ENCODE measurements at places on chromosomes 11 and 22.
A peak's percentile ranks its signal among the peaks of the same experiment; 100 is the strongest.

- DNase-seq, result no peak
These were observed 15.7 kb downstream of the GRIK4 start for GRCh38 chr11:120527111-120527761.

DNA sequence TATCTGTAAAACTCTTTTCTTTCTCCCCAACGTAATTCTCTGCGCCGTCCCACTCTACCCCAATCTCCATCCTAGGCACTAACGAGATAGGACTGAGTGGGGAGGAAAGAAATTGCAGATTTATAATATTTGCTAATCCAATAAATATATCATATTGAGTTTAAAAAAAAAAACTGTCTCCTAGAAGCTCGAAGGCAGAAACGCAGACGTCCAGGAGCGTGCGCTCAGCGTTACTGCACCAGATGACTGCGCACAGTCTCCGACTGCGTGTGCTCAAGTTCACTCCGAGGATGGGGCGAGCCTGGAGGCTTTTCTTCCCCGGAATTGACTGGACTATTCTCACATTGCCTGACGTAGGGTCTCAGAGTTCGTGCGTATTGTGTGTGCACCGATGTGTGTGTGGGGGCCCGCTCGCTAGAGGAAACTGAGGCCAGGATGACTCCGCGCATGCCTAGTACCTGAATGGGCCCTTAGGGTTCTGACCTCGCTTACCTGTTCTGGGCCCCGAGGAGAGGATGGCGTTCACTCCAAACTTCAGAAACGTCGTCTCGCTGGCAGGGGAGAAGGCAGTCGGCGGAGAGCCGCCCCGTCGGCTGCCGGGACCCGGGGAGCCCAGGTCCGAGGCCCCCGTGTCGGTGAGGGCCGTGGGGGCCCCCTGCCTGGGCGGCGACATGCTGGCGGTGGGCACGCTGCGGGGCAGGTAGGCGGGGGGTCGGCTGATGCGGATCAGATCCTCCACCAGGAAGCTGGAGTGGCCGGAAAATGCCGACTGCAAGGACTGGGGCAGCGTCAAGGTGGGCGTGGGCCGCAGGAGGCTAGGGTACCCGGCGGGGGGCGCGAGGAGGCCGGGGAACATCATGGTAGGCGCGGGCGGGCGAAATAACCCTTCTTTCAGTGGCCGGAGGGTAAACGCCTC lies 551 bp downstream of the DBX1 start:
- no peak for DNase-seq

DNA sequence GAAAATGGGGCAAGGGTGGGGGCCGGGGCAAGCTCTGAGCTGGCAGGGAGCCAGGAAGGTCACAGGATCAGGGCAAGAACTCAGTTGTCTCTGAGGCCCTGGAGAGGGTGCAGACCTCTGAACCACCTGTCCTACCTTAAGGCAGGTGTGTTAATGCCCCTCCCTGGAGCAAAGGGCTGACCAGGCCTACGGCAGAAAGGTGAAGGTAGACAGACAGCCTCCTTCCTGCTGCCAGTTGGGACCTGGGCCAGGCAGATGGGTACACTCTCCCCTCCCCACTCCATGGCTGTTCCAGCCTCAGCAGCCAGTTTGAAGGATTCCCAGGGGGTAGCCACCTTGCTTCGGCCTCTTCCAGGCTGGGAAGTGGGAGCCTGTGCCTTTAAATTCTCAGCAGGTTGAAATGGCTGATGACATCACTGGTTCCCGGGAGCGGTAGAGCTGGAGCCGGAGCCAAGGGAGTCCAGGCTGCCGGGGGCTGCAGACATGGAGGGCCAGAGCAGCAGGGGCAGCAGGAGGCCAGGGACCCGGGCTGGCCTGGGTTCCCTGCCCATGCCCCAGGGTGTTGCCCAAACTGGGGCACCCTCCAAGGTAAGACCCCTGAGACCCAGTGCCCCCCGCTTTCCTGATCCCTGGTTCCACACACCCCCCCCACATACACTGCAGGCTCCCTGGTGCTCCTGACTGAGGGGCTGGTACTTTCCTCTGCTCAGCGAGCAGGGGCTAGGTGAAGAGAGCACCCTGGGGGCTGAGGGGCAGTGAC lies at the start of gene INPP5J:
INPP5J (plus strand) TSS at position 435 of the 760 bp plus-strand sequence; CDS start at position 484, 49 bp downstream.
- no peak for DNase-seq

- DNase-seq, result no peak
These were observed at the start of gene OR56B1 for GRCh38 chr11:5736396-5736795. OR56B1 (plus strand) TSS chr11:5736448; CDS start chr11:5736517, 69 bp downstream.

GRCh38 chr11:3046641-3047040 lies 10.6 kb downstream of the CARS1 start:
- DNase-seq, result no peak

DNA sequence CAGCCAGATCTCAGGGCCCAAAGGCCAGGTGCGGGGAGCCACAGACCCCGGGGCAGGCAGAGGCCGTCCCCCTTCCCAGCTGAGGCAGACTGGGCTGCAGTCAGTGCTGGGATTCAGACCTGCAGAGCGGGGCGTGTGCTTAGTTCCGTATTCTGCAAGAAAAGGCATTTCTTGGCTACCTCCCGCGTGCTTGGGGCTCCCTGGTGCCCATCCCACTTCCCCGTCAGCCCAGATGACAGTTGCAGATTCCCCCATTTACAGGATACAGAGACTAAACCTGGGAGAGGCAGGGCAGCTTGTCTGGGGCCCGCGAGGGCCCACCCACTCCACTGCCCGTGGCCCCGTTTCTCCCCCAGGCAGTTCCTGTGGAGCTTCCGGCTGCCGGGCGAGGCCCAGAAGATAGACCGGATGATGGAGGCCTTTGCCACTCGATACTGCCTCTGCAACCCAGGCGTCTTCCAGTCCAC lies 18.3 kb downstream of the CYTH4 start:
- DNase-seq, result no peak

- no peak for DNase-seq
These were observed 33.6 kb downstream of the LRRC32 start for GRCh38 chr11:76636826-76637460.

GRCh38 chr11:83195143-83195466 lies 1.6 kb downstream of the ANKRD42 start:
- no peak for DNase-seq

GRCh38 chr22:32396746-32397145 lies 15.3 kb downstream of the RTCB start:
- no peak for DNase-seq

DNA sequence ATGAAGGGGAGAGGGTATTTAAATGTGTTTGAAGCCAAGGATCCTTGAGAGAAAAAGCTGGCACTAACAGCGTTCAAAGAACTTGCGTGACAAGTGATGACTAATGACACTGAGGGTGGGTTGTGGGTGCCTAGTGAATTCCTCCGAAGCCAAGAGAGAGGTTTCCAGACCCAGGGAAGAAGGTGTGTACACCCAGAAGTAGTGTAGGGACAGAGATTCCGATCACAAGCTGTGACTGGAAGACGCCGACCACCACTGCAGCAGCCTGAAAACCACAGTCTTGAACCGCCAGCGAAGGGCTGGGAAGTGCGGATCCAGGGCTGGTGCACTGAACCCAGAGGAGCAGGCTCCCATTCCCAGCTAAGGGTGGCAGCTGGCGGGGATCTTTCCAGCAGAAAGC lies 9.5 kb downstream of the PPARA start:
- no peak for DNase-seq

GRCh38 chr11:107929611-107930200 lies 1.5 kb downstream of the RAB39A start:
- no peak for DNase-seq

GRCh38 chr22:30438559-30438958 lies 13.0 kb downstream of the MTFP1 start:
- no peak for DNase-seq

- no peak for DNase-seq
These were observed 11.6 kb upstream of the TOM1 start for GRCh38 chr22:35288116-35288515.

DNA sequence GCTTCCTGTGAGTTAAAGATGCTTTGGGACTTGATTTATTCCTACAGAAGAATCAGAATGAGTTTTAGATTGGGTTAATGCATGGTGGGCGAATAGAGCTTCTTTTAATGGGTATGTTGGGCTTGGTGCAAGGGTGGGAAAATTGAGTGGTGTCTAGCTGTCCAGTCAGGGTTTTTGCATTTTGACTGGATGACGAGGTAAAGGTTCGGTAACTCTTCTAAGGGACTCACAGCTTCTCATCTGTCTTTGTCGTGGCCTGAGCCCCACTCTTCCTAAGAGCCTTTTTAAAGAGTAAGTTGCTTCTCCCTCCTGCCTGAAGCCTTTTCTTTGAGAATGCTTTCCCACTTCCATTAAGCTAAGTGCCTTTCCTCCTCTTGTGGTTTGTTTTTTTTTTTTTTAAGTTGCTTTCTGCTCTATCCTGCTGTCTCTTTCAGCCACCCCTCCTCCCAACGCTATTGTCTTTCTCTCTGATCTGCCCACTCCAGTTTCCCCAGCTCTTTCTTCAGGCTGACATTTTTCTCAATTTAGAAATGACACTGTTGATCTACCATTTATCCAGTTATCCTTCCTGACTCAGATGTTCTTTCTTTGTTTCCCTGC lies 1.1 kb downstream of the DPF2 start:
- no peak for DNase-seq

DNA sequence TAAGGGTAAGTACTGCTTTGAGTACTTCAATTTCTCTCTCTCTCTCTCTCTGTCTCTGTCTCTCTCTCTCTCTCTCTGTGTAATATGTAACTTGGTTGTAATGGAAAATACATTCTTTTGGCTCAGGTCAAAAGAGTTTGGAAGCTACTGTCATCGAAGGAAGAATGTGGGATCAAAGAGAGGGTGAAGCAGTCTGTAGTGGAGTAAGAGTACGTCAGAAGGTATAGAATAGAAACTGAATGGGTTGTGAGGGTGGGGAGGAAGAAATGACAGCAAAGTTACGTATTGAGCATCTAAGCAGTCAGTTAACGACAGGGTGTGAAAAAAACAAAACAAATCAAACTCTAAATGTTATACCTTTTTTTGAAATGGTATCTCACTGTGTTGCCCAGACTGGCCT lies 10.0 kb downstream of the NCAM1 start:
- no peak for DNase-seq

DNA sequence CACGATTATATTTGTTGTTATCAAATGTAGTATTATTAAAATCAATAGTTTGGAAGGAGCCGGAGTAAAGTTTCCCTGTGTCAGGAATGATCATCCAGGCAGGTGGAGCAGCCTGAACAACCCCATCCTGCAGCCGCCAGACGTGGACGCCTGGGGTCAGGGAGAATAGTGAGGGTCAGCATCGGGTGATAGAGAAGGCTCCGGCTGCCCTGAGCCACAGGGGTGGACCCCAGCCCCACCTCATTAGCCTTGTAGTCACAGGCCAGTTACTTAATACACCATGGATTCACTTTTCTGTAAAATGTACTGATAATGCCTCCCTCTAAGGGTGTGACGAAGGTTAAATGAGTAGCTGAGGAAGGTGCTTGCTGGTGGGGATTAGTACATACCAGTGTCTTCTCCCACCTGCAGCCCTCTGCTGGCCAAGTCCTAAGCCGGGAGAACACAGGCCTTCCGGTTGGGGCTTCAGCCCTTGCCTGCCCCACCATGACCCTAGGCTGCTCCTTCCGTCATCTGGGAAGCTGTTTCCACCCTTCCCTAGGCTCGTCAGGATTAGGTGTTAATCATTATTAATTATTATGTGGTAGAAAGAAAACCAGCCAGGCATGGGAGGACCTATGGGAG lies 14.9 kb downstream of the TMEM121B start:
- no peak for DNase-seq

GRCh38 chr11:7268758-7269157 lies 17.1 kb downstream of the SYT9 start:
- no peak for DNase-seq

- DNase-seq, result no peak
These were observed 64.9 kb downstream of the ENDOD1 start for GRCh38 chr11:95154514-95154913.

DNA sequence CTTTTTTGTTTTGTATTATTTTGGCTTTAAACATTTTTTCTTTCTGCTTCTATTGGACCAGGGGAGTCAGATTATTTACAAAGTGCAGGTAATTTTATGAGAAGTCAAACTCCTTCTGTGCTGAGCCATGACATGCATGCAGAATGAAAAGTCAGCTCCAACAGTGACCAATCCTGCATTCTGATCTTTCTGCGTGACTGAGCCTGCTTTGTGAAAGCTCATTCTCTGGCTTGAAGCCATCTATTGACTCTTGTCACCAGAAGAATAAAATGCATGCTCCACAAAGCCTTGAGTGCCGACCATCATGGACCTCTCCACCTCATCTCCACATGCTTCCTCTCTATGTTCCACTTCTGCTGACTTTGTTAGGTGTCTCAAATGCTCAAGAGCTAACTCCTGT lies 50.2 kb downstream of the MIAT start:
- DNase-seq, result no peak

- no peak for DNase-seq
These were observed 163.8 kb upstream of the BDNF start for GRCh38 chr11:27864091-27864491.

DNA sequence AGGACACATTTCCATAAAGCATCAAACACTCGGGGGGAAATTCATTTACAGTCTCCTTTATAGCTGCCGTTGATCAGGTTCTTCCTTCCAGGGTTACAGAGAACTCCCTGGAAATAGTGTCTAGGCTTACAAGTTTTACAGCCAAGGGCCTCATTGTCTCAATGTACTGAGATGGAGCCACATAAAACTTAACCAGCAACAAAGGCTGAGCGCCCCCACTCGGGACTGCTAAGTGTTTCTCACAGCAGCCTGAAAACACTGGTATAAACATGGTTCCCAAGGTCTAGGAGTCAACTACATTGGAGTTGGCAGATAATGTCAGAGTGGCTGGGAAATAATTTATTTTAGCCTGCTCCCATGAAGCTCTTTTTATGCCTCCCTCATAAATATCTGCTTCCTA lies 686.2 kb downstream of the OPCML start:
- no peak for DNase-seq

DNA sequence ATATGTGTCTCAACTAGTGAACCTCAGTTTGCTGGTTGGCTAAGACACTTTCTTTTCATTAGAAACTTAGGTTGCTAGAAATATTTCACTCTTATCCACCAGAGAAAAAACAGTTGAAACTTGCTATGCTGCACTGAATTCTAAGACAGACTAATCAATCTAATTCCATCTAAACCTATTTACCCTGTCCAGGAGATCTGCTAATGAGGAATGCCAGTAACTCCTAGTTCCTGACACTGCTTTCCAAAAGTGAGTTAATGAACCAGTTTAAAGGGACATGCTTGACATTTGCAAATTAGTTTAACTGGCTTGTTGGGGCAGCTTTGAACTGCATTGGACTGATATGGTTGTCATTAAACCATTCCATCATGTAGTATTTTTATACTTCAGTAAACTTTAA lies 258.5 kb downstream of the CNTN5 start:
- DNase-seq, result no peak

- peak; percentile 92 for DNase-seq
These were observed 14.6 kb upstream of the P2RY6 start for GRCh38 chr11:73257342-73258103.

- DNase-seq, result no peak
These were observed 188.6 kb downstream of the CWF19L2 start for GRCh38 chr11:107268977-107269376.

DNA sequence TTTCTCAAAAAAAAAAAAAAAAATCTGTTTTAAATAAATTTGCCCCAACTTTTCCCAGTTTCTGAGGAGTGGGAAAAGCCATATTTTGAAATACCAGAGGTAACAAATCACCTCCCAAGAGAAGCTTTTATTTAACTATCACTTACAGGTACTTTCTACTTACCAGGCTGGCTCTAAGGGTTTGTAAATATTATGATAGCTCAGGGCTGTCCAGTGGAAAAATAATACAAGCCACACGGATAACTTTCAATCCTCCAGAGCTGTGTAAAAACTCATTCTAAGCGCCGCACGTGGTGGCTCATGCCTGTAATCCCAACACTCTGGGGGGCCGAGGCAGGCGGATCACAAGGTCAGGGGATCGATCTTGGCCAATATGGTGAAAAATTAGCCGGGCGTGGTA lies 5.6 kb upstream of the SEC14L4 start:
- no peak for DNase-seq
